OCI-LY7 (cell line): ENCODE measurements at places on chromosomes 5 and 9. TPM values are rescaled to one million over a fixed set of nuclear protein-coding genes. Genes with fewer than 3 reads are reported as not detected.

GRCh38 chr9:114737847-114738246 is 55.9 kb upstream of the TEX48 start:
- DNase-seq: no peak

GRCh38 chr9:123718188-123718587 is 211.7 kb downstream of the DENND1A start:
- DNase-seq: no peak

DNA sequence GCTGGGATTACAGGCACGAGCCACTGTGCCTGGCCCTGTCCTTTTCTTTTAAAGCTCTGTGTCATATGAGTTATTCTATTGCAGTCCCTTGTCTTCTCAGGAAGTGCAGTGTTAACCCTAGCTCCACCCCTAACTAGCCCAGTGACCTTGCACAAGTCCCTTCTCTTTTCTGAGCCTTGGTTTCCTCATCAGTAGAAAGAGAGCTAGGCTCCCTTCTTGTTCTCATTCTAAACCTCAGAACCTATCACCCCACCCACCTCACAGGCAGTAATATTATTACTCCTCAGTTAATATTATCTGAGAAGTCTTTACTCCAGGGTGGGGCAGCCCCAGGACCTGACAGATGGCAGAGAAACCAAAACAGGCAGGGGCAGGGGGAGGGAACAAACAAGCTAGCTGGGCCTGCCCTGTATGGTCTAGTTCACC is 7.2 kb downstream of the CYFIP2 start:
- DNase-seq: peak; percentile 81

DNA sequence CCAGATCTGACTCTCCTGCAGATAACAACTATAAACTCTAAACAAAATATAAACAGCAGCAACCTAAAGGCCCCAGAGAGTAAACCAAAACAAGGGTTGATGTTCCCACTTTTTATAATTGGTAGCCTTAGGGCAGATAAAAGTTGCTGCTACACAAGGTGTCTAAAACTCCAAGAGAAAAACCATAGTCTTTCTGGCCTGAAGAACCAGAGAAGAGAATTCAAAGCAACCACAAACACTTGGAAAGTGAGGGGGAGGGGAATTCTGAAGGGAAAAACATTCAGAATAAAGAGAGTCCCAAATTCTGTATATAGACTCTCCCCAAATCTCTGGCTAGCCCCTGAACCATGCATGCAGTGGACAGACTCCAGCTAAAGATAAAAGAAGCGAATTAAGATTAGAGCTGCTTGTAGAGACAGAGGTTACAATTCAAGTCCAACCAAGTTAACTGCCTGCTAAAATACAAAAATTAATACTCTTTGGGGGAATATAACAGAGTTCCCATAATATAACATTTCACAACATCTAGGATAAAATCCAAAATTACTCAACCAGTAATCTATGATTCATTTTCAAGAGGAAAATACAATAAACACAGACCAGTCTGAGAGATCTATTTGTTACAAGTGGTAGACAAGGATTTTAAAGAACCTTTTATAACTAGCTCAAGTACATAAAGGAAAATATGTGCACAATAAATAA is 37.5 kb upstream of the RGMB start:
- DNase-seq: no peak

DNA sequence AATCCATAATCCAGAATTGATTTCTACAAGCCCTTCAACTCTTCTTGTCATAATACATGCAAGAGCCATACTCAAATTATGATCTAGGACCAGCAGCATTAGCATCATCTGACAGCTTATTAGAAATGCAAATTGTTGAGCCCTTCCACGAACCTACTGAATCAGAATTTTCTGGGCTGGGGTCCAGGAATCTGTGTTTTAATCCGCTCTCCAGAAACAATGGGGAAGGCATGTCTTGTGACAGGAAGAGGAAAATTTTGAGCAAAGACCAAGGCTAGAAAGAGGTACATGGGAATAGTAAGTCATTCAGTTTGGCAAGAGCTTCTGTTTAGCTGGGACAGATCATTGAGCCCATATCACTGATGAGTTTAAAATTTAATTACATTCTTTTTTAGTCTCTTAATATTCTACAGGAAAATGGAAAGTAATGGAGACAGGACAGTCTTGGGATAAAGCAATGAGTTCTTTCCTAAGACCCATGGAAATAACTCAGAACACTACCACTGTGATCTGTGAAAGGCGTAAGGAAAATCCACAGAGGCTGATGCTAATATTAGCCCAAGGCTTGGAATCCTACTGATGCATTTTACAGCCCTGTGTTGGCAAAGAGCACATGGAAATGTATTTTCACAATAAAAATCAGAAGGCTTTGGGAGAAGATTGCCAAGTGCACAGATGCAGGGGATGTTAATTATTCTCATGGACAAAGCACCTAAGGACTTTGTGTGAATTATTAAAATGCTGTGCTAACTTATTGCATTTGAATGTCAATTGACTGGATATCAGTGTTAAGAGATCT is 73.7 kb upstream of the STK32A start:
- DNase-seq: no peak

DNA sequence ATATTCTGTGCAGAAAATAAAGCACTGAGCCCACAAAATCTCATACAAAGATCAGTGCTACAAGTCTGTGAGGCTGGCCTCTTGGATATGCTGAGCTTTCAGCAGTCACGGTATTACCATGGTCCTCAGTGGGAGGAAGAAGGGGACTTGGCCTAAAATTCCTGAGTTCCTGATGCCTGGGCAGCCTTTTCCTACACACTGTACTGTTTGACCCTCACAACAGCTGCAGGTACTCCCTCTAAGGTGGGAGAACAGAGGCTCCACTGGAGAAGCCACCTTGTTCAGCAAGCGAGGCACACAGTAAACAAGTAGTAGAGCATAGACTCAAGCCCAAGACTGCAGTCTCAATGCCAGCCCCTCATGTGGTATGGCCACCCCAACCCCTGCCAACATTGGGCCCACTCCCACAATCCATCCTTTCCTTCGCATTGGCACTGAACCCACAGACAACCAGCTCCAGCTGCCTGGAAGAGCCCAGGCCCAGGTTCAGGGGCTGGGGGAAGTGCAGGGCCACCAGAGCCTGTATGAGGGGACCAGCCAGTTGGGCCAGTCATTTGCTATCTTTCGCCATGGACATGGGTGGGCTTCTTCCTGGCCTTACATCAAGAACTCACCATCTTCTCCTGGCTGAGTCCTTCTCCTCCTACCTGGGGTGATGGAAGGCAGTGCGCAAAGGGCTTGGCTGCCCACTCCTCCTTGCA is 14.3 kb downstream of the ACSL6 start:
- no peak for DNase-seq

- no peak for DNase-seq
Measured at GRCh38 chr5:149749481-149750365, 19.6 kb downstream of the PPARGC1B start.

DNA sequence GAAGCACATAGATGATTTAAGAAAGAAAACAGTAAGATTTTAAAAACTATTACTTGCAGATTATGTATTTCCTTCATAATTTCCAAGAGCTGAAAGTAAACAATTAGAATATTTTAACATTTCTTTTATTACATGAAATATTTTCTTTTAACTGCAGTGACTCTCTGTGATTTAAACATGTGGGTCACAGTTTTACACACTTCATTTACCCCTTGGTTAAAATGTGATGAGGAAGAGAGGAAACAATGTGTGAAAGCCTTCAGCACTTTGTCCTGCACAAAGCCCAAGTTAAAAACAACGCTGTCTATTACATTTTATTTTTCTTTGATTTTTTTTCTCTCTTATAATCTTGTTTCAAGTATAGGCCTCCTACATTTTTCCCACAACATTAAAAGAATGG is 801.3 kb downstream of the CDH12 start:
- DNase-seq: no peak

- no peak for DNase-seq
Measured at GRCh38 chr5:84453405-84453804, 68.7 kb upstream of the EDIL3 start.

DNA sequence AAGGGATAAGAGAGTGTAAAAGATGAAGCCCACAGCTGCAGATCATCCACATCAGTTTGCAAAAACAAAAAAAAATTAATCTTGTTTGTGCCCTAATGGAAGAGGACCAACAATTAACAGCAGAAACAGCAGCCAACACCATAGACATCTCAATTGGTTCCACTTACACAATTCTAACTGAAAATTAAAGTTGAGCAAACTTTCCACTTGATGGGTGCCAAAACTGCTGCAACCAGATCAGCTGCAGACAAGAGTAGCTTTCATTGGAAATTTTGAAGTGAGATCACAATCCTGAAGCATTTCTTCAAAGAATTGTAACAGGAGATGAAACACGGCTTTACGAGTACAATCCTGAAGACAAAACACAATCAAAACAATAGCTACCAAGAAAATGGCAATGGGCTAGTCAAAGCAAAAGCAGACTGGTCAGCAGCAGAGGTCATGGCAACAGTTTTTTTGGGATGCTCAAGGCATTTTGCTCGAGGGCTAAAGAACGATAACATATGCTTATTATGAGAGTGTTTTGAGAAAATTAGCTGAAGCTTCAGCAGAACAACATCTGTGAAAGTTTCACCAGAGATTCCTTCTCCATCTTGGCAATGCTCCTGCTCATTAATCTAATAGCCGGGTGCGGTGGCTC is 4.1 kb upstream of the RBM27 start:
- DNase-seq: no peak

GRCh38 chr5:150703762-150704161 is 2.9 kb upstream of the RBM22 start:
- no peak for DNase-seq

DNA sequence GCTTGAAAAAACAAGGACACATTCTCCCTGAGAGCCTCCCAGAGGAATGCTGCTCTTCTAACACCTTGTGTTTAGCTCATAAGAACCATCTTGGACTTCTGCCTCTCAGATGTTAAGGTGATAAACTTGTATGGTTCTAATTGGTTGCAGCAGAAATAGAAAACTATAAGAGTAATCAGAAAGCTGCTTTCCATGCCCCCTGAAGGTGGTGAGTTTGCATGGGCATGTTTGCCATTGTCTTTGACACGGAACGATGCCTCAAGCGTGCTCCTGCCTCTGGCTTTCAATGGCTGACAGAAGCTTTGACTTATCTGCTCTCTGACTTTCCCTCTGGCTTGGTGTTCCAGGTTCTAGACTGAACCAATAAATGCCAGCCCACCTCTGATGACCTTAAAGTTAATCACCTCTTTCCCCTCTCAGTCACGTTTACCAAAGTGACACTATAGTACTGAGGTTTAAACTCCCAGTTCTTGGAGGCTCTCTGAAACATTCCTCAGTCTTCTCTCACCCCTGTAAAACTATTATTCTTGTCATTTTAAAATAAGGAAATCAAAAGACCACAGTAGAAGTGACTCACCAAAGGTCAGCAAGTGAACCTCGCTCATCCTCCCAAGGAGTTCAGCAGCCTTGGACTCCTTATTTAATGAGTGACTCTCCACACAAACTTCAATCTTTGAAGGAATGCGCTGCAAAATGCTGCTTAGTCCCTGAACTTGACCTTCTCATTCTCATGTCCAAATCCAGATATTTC is 103.6 kb downstream of the PIK3R1 start:
- no peak for DNase-seq

GRCh38 chr5:150448952-150449516 is 505 bp downstream of the RPS14 start:
- peak; percentile 21 for DNase-seq

DNA sequence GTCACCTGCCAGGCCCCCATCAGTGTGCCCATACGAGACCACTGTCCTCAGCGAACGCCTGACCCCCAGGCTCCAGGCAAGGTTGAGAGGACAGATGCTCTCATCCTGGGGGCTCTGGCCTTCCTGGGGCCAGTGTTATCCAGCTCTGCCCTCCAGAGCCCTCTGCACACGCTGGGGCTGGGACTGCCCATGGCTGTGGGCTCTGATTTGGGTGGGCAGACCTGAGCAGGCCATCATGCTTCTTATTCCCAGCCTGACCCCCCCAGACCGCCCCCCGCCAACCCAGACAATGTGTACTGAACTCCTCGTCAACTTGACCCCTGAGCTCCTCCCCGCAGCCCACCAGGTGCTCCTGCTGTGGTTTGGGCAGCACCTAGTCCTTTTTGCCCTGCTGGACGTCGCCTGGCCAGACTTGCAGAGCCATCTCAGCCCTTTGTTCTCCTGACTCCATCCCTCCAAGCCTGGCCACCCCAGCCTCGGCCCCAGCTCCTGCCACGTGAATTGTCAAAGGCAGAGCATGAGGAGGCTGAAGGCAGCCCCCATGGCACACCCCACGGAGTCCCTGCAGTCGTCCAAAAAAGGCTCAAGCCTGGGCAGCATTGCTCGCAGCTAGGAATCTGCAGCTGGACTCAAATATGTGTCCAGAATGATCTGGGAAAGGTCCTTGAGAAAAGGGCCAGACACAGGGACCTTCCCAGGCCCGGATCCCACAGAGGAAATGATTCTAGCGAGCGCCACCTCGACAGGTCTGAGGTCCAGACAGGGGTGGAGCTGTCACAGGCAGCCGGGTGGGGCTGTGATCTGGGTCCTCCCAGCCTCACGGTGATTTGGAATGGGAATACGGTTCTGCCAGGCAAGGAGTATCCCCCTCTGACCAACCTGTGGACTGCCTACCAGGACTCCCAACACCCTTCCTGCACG is 87.0 kb downstream of the ADAMTS2 start:
- no peak for DNase-seq

GRCh38 chr9:69458176-69458575 is 133.2 kb downstream of the ENTREP1 start:
- DNase-seq: no peak

- DNase-seq: no peak
Measured at GRCh38 chr9:7984203-7984602, 184.6 kb upstream of the DMAC1 start.

DNA sequence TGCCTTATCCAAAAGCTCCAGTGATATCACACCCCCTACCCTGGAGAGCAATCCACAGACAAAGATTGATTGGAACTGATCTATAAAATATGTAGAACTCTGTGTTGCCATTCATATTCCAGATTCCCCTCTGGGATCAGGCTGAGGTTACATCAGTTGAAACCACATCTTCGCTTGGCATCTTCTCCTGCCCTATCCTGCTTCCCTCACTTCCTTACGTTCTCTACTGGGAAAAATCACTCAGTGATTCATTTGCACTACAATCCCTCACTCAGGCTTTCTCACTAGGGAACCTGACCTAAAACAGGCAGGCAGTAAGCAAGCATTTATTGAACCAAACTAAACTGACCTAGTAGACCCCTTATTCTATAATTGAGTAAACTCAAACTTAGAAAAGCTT is 111.7 kb downstream of the ESM1 start:
- DNase-seq: no peak

Gene FPGS
- total RNA-seq: 132 and 165 TPM in 2 replicates

Gene TSSK1B
- not detected in 2 replicates for total RNA-seq

Gene PCDHGA9
- 5.2 and 5.7 TPM in 2 replicates for total RNA-seq

Gene C9orf50
- total RNA-seq: not detected in 2 replicates

Gene SOX30
- 0.13 and 0.29 TPM in 2 replicates for total RNA-seq

Gene FAM169A
- not detected in 2 replicates for total RNA-seq

Gene GPR107
- 24.3 and 28.8 TPM in 2 replicates for total RNA-seq

Gene GRM6
- total RNA-seq: not detected in 2 replicates

Gene BNIP1
- total RNA-seq: 16.8 and 17.9 TPM in 2 replicates

Gene TXNDC8
- total RNA-seq: not detected in 2 replicates
